ENCODE measurements at places on chromosomes 11 and 22. TPM values are rescaled to one million over a fixed set of nuclear protein-coding genes. Genes with fewer than 3 reads are reported as not detected.

DNA sequence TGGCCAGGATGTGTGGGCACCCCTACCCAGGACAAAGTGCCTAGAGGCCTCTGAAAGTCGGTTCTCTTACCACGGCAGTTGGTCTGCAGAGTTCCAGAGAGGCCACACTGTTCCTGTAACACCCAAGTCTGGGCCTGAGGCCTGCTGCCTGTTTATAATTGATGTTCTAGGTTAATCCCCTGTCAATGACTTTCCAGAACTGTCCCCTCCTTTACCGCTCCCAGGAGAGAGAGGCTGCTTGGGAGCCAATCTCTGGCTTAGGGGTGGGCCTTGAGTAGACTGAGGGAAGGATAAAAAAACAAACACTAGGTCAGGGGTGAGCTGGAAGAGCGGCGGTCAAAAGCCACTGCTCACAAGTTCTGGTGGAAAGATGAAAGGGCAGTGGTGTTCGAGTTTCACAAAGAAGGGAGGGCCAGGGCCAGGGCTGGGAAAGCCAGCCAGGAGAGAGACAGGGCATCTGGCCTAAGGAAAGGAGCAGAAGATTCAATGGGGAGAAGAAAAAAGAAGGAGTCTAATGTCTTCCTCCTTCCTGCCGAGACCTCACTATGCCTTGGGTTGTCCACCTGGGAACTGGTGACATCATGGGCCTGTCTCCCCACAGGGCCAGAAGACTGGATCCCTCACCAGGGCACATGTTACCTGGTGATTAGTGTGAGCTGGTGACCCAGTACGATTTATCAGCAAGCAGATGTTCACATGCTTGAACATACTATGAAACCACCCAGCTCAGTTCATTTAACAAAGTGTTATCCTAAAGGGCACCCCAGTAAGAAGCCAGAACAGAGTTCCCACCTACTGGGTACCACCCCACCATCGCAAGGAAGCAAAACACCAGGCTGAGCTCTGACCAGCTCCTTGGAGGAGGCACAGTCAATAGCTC, 50.2 kb downstream of the PC start:
- DNase-seq, result no peak

DNA sequence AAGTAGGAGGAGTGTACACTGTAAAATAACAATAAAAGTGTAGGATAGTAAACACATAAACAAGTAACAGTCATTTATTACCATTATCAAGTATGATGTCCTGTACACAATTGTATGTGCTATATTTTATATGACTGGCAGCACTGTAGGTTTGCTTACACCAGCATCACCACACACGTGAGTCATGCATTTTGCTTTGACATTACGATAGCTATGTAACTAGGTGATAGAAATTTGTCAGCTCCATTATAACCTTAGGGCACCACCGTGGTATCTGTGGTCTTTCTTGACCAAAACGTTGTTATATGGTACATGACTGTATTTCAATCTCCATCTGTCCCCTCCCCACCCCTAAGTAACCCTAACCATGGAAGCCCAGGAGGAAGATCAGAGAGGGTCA, 1.1 kb downstream of the DNAL4 start:
- peak; percentile 59 for DNase-seq

DNA sequence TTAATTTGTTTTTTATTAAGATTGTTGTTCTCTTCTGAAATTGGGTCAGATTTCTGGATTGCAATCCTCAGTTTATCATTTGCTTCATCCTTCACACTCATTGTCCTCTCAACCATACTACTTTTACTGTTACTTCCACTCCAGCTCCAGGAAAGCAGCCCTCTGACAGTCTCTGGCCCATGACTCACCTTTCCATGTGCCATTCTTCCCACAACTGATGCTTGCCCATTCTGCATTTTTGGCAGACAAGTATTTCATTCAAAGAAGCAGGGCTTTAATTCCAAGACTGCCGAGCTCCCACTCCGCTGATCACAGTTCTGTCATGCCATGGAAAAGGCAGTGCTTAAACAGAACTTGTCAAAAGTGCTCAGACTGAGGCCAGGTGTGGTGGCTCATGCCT, 139.2 kb downstream of the WNT11 start:
- peak; percentile 35 for DNase-seq

DNA sequence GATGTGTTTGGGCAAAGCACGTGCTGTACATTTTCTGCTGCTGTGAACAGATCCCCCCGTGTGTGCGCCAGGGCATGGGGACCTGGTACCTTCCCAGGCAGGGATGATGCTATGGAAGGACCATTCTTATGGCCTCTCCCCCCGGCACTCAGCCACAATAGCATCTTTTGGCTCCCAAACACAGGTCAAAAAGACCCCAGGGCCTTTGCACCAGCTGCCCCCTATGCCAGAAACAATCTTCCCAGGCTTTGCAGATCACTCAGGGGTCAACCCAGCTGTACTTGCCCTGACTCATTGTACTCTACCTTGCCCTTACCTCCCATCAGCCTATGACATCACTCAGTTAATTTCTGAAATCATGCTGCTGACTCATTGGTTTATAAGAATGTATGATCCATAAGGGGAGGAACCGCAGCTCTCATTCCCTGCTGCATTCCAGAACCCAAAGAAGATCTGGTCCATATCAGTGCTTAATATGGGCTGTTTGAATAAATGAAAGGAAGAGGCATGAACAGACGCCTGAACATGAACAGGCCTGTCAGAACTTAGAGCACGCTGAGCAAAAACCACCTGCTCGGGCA, 100.7 kb downstream of the CELSR1 start:
- peak; percentile 63 for DNase-seq

- no peak for DNase-seq
Measured at GRCh38 chr11:72333661-72334060, 89.7 kb upstream of the PHOX2A start.

GRCh38 chr22:19707347-19708290, 6.7 kb upstream of the SEPTIN5 start:
- no peak for DNase-seq

GRCh38 chr11:109507331-109507730, 85.3 kb downstream of the C11orf87 start:
- no peak for DNase-seq

Gene CD3E
- not detected for polyA plus RNA-seq
